ENCODE measurements at places on chromosomes 4 and X.

DNA sequence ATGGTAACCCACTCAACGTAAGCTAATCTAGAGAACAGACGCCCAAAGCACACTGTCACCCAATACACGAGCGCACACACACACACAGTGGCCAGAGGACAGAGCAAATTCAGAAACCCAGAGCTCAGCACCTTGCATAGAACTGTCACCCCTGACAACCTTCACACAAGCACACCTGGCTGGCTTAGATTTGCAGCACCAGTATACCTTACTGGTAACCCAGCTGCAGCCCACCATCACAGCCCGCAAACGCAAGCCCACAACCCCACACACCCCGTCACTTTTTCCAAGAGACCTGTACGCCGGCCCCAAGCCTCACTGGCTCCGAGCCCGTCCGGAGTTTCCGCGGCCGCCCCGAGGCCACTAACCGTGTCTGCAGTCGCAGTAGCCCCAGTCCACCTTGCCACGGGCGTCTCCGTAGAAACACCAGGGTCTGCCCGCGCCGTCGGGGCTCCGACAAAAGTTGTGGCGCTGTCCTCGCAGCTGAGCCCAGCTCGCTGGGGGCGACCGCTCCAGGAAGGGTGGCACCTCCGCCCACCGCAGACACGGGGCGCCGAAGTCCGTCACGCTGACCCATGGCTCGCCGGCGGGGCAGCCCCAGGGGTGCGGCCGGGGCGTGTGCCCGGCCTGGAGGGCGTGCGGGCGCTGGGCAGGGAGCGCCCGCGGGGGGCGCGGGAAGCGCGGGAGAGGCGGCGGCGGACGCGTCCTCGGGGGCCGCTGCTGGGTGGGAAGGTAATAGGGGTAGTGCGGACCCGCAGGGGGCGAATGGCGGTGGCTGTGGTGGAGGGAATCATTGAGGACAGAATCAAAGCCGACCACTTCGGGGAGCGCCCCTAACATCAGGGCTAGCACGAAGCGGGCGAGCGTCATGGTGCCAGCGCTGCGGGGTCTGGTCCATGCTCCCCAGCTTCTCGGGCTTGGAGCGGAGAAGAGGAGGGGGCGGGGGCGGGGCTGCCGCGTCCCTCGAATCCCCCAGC lies 664 bp downstream of the PRSS12 start:
- peak; percentile 21 for DNase-seq

DNA sequence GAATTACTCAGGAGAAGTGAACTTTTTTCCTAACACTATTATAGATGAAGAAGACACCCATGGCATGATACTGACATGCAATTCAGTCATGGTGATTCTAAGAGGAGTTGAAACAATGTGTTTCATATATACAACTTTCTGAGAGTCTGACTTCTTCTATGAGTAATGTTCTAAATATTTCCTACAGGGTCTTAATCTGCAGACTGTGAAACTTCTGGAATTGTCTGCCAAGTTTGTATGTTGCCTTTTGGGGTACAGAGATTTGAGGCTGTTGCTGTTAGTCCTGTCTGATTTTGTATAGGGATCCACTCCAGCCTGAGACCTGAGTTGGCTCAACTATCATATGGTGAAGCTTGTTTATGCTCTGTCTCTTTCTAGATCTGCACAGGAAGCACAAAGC lies 160.6 kb upstream of the GATB start:
- DNase-seq = no peak

DNA sequence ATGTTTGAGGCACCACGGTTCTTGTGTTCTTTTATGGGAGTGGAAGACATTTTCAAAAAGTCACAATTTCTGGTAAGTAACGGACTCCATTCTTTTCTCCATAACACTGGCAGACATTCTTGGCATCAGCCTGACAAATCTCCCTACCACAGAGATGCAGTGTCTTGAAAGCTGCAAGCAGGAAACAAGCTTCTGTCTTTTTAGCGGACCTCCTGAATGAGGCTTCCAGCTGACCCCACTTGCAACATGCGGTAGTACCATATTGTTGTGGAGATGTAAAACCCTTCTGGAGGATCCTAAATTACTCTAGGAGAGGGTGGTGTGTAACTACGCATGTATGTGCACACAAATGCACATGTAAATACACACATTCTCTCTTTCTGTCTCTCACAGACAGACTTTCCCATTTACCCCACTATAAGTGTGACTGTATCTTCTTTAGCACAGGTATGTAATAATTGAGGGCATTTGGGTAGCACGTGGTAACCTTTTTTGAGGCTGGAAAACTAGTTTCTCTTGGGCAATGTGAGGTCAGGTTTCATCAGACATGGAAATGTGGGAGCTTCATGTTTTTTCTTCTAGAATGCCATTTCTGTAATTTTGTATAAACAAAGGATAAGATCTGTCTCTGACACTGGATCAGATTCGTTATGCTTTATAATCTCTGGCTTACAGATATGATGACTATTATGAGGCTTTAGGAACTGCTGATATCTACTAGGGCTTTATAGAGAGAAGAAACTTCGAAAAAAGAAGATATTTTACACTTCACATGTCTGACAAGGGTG lies 130.1 kb downstream of the MGST2 start:
- no peak for DNase-seq

- no peak for DNase-seq
Measured at GRCh38 chr4:114108869-114109268, 129.4 kb upstream of the ARSJ start.

- peak; percentile 1 for DNase-seq
Measured at GRCh38 chrX:140141444-140142029, 176.2 kb upstream of the CXorf66 start.

DNA sequence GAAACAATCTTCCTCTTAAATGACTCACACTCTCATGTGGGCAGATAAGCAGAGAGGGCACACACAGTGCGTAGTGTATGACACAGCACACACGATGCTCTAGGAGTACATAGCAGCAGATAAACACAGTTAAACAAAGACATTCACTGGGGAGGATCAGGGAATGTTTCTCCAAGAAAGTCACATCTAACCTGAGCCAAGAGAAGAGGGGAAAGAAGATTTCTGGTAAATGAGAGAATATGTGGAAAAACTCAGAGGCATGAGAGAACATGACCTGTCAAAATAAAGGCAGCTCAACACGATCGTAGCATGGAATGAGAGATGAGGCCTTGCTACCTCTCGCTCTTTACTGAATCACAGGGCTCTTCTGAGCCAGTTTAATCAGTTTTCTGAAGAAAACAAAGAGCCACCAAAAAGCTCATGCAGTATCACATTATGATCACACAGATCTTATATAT lies 251.0 kb downstream of the ANK2 start:
- no peak for DNase-seq

DNA sequence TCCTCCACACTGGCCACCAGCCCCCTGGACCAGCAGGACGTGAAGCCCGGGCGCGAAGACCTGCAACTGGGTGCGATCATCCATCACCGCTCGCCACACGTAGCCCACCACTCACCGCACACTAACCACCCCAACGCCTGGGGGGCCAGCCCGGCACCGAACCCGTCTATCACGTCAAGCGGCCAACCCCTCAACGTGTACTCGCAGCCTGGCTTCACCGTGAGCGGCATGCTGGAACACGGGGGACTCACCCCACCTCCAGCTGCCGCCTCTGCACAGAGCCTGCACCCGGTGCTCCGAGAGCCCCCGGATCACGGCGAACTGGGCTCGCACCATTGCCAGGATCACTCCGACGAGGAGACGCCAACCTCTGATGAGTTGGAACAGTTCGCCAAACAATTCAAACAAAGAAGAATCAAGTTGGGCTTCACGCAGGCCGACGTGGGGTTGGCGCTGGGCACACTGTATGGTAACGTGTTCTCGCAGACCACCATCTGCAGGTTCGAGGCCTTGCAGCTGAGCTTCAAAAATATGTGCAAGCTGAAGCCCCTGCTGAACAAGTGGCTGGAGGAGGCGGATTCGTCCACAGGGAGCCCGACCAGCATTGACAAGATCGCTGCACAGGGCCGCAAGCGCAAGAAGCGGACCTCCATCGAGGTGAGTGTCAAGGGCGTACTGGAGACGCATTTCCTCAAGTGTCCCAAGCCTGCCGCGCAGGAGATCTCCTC lies 600 bp downstream of the POU3F4 start:
- DNase-seq = no peak

GRCh38 chrX:2707334-2707760 lies 16.3 kb downstream of the CD99 start:
- peak; percentile 50 for DNase-seq

GRCh38 chrX:119728487-119728886 lies 29.9 kb upstream of the SOWAHD start:
- no peak for DNase-seq
